Activated CD8-positive, alpha-beta memory T cell treated with anti-CD3 and anti-CD28 coated beads for 1 hour (primary cell): ENCODE measurements at places on chromosomes 4 and X.

DNA sequence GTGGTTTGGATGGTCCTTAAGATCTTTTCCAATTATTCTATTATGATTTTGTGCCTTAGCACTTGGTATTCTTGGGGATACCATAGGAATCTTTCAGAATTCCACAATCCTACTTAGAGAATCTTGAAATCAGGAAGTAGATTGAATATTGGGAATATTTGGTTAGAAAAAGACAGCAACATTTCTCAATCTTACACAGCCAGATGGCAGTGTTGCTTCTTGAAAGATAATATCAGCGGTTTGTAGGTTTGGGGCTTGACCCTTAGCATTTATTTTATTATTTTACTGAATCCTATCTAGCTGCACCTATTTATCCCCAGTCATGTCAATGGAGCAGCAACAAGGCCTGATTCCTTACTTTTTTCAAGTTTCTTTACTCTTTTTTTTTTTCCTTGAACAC, 28.6 kb downstream of the MAGEB1 start:
- DNase-seq: no peak

DNA sequence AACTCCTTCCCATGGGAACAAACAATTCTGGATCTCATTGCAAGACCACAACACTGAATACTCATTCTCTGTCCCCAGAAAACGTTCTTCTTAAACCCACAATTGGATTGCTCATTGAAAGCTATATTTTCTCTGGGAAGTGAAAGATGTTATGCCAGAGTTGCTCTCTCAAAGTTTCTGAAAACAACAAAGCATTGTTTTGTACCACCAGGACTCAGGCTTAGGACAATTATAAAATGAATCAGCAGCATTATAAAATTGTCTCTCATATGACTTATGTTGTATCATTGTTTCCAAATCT, 26.5 kb downstream of the TFDP3 start:
- DNase-seq: no peak

GRCh38 chr4:176198316-176198903, 3.0 kb upstream of the SPATA4 start:
- DNase-seq: no peak

- no peak for DNase-seq
These were observed 947.8 kb downstream of the C4orf33 start for GRCh38 chr4:130043732-130044160.

GRCh38 chrX:101051549-101052302, at the start of gene TRMT2B:
Gene TRMT2B, minus strand, starts transcription at chrX:101052111. Its CDS starts 9,822 bp downstream, at chrX:101042289.
- DNase-seq: peak; percentile 44

DNA sequence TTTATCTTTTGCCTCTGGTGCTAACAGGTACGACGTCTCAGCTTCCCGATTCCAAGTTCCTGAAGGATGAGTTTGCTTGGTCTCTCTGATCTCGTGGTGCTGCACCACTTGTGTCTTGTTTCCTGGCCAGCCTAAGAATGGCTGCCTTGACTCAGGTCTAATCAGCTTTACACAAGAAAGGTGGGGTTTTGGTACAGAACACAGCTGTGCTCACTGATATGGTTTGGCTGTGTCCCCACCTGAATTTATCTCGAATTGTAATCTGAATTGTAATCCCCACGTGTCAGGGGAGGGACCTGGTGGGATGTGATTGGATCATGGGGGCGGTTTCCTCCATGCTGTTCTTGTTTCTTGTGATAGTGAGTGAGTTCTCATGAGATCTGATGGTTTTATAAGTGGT, 305.3 kb upstream of the NOCT start:
- no peak for DNase-seq

- DNase-seq: no peak
These were observed 9.9 kb upstream of the SPATA4 start for GRCh38 chr4:176205299-176205698.

- no peak for DNase-seq
These were observed 451.1 kb upstream of the FAT1 start for GRCh38 chr4:187174749-187175148.

GRCh38 chr4:65623506-65623905, 46.8 kb downstream of the EPHA5 start:
- DNase-seq: no peak

GRCh38 chrX:15334561-15334960, 762 bp downstream of the PIGA start:
- no peak for DNase-seq

DNA sequence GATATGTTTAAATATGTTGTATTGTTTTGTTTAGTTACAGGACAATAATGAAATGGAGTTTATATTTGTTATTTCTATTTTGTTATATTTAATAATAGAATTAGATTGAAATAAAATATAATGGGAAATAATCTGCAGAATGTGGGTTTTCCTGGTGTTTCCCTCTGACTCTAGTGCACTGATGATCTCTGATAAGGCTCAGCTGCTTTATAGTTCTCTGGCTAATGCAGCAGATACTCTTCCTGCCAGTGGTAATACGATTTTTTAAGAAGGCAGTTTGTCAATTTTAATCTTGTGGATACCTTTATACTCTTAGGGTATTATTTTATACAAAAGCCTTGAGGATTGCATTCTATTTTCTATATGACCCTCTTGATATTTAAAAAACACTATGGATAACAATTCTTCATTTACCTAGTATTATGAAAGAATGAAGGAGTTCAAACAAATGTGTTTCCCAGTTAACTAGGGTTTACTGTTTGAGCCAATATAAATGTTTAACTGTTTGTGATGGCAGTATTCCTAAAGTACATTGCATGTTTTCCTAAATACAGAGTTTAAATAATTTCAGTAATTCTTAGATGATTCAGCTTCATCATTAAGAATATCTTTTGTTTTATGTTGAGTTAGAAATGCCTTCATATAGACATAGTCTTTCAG, 26.9 kb downstream of the NUDT6 start:
- no peak for DNase-seq

DNA sequence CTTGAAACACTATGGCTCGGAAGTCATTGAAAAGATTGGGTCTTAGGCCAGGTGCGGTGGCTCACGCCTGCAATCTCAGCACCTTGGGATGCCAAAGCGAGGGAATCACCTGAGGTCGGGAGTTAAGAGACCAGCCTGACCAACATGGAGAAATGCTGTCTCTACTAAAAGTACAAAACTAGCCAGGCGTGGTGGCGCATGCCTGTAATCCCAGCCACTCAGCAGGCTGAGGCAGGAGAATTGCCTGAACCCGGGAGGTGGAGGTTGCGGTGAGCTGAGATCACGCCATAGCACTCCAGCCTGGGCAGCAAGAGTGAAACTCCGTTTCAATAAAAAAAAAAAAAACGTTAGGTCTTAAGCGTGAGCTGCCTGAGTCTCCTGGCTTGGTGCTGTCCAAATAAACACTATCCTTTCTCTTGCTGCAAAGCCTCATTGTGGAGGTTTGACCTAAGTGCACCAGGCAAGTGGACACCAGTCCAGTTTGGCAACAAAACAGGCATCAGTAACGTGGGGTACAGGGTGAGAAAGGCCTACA, 185.9 kb downstream of the DHRSX start:
- no peak for DNase-seq

GRCh38 chr4:128449251-128449650, 161.6 kb upstream of the PGRMC2 start:
- no peak for DNase-seq

- no peak for DNase-seq
These were observed 12.3 kb downstream of the ING2 start for GRCh38 chr4:183517194-183517593.

DNA sequence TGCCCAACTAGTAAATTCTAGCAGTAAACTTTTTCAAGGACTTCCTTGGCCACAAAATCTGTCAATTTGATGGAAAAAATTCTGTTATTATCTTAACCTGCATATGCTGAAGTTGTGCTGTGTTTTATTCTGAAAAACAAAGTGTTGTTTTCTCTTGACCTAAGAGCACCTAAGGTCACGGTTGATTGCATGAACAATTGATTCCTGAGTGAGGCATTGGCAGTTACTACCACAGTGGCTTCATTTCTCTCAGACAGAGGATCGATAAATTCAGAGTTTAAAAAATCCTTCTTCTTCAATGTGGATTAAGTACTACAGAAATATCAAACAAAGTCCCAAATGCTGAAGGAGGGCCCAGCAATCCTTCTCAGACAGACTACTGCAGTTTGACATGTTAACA, 6.2 kb downstream of the HDAC8 start:
- DNase-seq: no peak

- DNase-seq: no peak
These were observed 2.5 kb downstream of the AADAT start for GRCh38 chr4:170087163-170087700.

- DNase-seq: no peak
These were observed 999.9 kb downstream of the GLUD2 start for GRCh38 chrX:122047261-122047660.

GRCh38 chr4:76238701-76239100, 12.8 kb upstream of the FAM47E start:
- no peak for DNase-seq

- no peak for DNase-seq
These were observed 52.5 kb downstream of the GBA3 start for GRCh38 chr4:22745234-22745633.

DNA sequence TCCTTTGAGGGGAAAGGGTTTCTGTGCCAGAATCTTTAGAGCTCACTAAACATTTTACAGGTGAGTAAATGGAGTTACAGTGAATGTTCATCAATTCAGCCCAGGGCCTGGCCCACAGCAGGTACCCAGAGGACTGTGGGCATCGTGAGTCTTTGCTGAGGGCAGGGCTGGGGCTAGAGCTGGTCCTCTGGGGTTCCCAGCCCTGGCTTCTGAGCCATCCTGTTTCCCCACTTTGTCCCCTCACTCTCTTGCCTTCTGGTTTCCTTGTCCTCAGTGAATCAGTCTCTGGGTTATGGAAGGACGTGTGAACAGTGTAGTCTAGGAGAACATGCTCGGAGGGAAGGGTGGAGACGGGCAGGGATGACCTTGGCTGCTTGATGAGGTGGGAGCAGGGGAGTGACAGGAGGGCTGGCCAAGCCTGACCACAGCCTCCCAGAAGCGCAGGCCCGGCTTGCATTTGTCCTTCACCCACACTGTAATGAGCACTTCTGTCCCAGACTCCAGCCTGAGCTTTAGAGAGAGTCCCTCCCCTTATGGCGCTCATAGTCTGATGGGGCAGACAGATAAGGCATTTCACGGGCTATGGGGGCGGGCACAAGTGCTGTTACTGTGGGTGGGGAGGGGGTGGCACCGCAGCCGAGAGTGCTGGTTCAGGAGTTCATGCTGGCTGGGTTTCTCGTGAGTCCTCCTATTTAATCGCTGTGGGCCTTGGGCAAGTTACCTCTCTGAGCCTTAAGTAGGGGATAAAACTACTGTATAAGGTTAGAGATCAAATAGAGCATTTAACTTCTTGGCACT, 17.3 kb downstream of the TBC1D14 start:
- no peak for DNase-seq

DNA sequence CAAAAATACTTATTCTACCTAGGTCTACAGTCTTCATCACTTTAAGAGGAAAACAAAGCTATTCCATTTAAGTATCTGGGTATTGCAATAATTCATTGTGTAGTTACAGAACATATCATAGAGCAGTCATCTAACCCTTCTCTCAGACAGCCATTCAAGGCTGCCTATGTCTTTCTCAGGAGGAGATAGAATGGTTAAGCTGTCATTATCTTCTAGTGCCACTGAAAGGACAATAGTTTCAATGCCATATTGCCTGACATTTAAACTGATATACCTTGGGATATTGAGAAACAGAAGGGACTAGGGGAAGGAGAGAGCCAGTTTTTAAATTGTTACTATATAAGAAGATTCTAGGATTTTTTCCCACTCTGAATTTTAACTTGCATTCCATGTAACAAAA, 527.0 kb downstream of the GRID2 start:
- no peak for DNase-seq

DNA sequence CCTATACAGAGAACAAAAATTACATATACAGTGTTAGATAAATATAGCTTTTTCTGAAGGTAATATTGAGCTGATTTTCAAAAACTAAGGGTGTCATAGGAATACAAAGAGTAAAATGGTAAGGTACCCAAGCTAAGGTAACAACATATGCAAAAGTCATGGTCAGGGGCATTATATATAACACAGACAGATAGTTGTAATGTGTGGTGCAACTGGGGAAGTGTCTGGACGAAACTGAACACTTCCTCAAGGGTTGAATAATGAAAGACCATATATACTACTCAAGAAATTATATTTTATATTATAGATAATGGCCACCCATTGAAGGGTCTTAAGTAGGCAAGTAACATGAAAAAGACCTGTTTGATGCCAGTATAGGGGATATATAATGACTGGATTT, 262.1 kb upstream of the CXXC4 start:
- no peak for DNase-seq

- no peak for DNase-seq
These were observed 36.1 kb downstream of the HDAC8 start for GRCh38 chrX:72536542-72536941.
